Central memory CD4-positive, alpha-beta T cell (primary cell): ENCODE measurements at places on chromosomes 2 and 18.

DNA sequence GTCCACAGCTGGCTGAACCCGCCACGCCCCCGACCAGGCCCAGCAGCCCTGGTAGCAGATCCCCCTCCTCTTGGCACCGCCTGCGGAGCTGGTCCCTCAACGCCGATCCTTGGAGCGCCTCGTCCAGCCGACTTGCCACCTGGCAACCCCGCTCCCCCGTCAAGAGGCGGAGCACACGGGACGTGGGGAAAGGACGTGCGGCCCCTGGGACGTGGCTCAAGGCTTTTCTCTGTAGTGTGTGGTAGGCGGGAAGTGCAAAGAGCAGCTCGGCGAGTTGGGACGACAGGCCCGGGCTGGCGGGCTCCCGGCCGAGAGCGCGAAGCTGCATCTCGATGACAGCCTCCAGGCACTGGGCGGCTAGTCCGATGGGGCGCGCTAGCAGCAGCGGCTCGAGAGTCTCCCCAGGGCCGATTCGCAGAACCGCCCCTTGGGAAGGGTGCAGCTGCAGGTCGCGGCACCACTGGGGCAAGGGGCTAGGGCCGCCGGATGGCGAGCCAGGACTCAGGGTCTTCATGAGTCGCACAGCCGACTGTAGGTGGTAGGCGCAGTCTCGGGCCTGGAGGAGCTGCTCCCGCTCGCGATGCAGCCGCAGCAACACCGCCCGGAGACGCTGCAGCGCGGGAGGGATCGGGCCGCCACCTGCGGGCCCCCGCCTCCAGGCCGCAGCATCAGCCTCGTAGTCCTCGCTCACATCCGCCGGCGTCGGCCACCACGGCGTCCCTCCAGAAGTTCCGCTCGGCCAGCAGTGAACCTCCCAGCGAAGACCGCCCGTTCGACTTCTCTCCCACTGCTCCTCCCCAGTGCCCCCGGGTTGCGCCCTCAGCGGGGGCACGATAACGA lies 617 bp downstream of the CCDC142 start:
- no peak for DNase-seq

- DNase-seq, result no peak
Observed at GRCh38 chr2:102540882-102541281, 67.9 kb downstream of the SLC9A4 start.

DNA sequence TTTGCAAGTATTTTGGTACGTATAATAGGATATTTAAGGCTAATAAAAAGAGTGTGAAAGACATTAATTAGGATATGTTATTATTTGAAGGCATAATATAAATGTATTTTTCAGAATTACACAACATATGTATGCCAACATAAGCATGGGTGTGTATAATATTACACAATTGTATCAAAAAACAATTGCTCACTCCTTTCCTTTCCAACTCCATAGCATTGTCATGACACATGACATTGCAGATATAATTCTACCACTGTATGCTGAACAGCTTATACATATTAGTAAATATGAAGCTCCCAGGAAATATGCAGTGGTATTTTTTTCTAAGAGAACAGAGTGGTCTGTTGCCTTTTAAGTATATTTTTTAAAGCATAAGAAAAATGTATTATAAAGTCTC lies 593.1 kb downstream of the TMX3 start:
- no peak for DNase-seq

GRCh38 chr2:60963190-60963589 lies 54.3 kb upstream of the PEX13 start:
- no peak for DNase-seq

DNA sequence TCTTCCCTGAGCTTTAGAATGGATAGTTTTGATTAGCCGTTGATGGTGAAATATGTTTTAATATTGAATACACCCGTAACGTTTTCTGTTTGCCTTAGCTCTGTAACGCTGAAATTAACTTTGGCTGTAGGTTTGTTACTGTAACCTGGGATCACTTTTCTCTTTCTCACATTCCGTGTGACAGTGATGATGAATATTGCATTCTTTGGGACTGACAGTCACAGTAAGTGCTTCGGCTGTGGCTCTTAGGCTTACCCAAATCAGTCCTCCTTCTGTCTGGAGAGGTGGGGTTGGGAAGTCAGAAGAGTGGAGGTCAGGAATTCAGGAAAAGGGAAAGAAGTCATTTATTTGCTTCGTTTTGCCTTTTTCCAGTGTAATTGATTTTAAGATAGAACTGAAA lies 18.0 kb downstream of the RMC1 start:
- DNase-seq, result no peak

DNA sequence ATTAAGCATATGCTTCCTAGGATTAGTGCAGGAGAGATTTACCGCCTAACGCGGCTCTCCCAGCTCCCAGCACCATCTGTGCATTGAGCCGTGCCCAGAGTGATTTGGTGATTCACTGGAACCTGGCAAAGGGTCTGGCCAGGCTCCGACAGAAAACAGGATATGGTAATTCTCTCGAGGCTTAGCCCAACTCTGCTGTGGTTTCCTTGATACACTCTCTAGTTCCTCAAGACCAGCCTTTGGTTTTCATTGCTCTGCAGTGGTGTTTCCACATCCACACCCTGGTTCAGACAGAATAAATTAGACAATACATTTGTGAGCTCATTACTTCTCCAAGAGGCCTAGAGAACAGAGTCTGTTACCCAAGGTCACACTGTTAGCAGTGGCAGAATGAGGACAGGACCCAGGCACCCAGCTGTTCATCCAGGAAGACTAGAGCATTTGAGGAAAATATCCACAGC lies 23.0 kb upstream of the SMAD2 start:
- peak; percentile 8 for DNase-seq

DNA sequence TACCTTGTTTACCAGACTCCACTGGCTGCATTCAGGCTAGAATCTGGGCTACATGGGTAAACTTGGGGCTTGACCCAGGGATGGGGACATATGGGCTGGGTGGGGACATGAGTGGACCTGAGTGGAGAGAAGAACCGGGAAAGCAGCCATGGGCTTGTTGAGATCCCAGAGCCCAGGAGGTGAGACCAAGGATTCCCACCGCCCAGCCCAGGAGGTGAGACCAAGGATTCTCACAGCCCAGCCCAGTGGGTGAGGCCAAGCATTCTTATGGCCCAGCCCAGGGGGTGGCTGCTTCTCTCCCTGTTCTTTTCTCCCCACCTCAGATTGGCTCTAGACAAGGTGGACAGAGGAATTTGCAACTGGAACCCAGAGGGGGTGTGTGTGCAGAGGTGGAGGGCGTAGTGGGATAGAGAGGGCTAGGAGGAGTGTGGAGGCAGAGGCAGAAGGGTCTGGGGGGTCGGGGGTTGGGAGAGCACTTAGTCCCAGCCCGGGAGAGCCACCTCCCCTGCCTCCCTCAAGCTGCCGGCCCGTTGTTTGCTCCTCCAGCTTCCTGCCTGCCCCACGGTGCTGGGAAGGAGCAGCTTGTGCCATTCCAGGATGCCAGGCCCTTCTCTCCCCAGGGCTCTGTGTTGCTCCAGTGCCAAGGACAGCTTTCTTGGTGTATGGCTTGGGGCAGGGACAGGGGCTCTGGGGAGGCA lies 25.6 kb downstream of the GLI2 start:
- no peak for DNase-seq

DNA sequence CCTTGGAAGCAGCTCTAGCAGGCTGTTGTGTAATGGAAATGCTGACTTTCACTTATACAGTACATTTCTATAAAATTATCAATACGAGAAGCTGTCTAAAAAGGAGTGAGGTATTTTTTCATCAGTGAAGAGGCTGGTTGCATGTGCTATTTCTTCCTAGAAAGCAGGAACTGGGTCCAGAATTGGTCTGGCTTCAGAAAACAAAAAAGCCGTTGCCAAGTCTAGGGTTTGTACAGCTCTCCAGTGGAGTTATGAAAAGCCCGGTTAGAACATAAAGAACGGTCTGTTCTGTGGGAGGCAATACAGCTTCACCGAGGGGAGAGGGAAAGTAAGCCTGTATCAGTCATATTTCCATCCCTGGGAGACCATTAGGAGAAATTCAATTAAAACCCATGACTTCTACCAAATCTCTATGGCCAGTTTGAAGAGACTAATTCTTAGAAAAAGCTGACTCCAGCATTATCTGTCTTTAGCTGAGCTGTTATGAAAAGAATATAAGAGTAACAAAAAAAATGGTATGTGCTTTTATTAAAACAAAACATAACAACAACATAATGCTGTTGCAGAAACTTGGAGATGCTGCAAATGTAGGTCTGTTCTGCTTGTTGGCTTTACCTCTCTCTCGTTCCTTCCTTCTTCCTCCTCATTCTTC lies 217.0 kb downstream of the CMPK2 start:
- no peak for DNase-seq

- DNase-seq, result no peak
Observed at GRCh38 chr18:45441110-45441847, 174.0 kb upstream of the SLC14A2 start.

DNA sequence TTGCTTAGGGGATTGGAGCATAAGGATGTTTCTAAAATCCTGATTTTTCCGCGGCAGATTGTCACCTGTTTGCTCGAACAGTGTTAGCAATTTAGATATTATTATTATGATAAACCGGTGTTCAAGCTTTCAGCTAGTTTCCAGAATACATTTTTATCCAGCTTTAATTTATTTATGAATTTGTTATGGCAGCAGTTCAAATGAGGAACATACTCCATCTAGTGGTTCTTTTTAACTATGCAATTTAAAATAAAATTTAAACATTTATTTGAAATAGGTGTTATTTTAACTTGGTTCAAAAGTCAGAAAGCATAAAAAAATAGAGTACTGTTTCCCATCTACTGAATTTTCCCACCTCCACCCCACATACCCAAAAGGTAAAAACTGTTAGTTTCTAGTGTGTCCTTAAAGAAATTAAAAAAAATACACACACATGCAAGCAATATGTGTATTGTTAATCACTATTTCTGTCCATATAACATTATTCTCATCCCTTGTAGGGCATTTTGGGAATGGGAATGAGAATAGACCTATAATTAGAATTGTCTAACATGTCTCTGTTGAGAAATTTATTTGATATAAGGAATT lies 23.2 kb downstream of the ACOXL start:
- DNase-seq, result no peak

DNA sequence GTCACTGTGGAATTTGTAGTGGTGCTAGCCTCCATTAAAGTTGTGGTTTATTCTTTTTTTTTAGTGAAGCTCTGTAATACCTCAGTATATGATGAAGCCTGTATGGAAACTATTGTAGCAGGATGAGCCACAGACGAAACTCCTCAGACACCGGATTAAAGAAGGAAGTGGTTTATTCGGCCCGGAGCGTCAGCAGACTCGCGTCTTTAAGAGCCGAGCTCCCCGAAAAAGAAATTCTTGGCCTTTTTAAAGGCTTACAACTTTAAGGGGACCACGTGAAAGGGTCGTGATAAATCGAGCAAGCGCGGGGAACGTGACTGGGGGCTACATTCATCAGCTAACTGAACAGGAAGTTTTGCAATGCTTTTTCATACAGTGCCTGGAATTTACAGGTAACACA lies 8.1 kb upstream of the CCL20 start:
- DNase-seq, result peak; percentile 62

- DNase-seq, result no peak
Observed at GRCh38 chr2:225113371-225114015, 71.2 kb upstream of the DOCK10 start.

DNA sequence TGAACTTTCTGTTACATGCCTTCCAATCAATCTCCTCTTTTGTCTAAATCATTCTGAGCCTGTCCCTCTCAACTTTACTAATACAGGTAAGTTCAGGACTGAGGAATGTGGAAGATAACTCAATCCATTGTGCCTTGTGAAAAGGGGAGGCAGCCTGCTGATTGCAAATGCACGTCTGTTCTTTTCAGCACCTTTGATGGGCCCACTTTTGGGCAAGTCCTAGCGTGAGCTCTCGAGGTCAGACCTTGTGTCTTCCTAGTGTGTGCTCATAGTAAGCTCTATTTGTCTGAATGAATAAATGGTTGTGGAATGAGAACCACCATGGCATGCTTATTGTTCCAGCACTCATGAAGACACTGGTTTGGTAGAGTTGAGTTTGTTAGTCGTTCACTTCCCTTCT lies 50.4 kb upstream of the REL start:
- no peak for DNase-seq

- no peak for DNase-seq
Observed at GRCh38 chr2:235000426-235001236, 48.8 kb downstream of the SH3BP4 start.

DNA sequence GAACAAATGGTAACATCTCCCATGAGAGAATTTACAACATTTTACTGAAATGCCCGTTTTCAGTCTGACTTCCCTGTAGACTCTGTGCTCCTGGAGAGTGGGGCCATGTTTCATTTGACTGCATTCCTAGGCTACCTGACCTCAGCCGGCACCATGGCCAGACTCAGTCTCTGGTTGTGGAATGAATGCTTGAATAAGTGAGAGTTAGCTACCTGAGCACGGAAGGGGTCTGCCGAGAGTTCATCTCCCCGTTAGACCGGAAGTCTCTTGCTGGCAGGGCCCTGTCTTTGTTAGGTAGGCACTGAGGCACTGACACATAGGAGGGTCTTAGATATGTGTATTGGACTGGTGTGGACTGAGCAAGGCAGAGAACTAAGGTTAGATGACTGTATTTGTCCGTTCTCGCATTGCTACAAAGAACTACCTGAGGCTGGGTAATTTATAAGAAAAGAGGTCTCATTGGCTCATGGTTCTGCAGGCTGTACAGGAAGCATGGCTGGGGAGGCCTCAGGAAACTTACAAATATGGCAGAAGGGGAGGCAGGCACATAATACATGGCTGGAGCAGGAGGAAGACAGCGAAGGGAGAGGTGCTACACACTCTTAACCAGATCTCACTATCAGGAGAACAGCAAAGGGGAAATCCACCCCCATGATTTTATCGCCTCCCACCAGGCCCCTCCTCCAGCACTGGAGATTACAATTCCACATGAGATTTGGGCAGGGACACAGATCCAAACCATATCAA lies 271.2 kb downstream of the GLI2 start:
- no peak for DNase-seq

- no peak for DNase-seq
Observed at GRCh38 chr2:174787487-174788205, 23.4 kb upstream of the CHRNA1 start.

GRCh38 chr2:188278388-188279092 lies 13.1 kb upstream of the GULP1 start:
- DNase-seq, result no peak

- no peak for DNase-seq
Observed at GRCh38 chr2:153891051-153891450, 19.3 kb downstream of the GALNT13 start.

- DNase-seq, result no peak
Observed at GRCh38 chr2:715854-716560, 38.8 kb upstream of the TMEM18 start.

- peak; percentile 75 for DNase-seq
Observed at GRCh38 chr18:79523206-79523735, 127.5 kb downstream of the NFATC1 start.

- DNase-seq, result peak; percentile 1
Observed at GRCh38 chr2:162731917-162732804, 106.4 kb downstream of the KCNH7 start.

DNA sequence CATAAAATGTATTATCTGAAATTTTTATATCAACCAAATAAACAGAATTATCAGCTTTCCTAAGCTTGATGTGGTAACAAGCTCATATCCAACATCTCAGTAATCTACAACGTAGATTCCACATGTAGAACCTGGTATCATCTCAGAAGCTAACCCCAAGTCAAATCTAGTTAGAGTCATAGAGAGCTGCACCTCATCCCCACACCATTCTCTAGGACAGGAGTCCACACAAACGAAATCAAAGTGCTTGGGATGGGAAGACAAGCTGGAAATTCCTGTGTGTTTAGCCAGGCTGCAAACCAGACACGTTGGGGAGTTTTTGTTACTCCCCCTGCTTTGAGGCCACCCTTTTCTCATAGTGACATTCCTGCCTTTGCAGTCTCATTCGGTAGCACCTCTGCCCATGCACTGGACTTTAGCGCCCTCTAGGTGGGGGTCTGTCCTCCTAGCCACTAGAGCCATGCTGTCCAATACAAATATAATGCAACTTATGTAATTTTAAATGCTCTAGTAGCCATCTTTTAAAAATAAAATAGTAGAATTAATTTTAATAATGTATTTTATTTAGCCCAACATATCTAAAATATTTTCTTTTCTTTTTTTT lies 28.1 kb upstream of the SATB2 start:
- no peak for DNase-seq
